ENCODE measurements at places on chromosomes 2 and 18. TPM values are rescaled to one million over a fixed set of nuclear protein-coding genes. Genes with fewer than 3 reads are reported as not detected.

- H3K27ac ChIP-seq = no peak overlapping the region
- peaks cover 46% of the 10 kb centered on the region for H3K27me3 ChIP-seq
- H3K36me3 ChIP-seq = no peaks in the 10 kb centered on the region
- DNase-seq = no peak
Observed at GRCh38 chr18:78607221-78607620, 372.4 kb upstream of the SALL3 start.

The IWS1 gene
- 45.4 TPM for total RNA-seq

DNA sequence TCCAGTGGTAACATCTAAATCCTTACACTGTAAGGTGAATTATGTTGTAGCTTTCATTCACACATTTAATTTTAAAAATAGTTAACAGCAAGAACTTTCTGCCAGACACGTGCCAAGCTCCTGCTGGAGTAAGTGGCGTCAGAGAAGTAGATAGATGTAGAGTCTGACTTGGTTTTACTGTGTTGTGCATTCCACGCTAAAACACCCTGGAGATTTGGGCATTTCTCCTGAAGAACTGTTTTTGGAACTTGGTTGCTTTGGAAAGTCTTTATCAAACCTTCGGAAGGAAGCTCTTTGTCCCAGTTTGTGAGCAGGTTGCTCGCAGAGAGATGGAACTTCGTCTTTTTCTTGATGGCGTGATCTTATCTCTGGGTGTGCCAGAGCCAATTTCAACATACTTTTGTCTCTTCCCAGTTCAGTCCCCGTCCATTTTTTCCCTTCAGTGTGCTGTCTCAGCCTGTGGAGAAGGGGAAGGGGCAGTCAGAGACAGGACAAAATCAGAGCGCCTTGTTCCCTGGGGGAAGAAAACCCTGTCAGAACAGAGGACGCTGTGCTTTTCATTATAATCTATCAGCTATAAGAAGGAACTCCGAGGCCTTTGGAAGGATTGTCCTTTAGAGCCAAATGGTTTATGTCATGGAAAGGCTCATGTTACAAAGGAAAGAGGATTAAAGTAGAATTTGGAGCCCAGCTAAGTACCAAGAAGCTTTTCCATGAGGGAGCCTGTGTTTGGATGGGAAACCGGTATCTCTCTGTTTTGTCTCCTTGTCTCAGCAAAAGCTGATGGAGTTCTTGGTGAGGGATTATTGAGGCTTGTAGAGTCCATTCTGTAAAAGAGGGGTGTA is 18.9 kb downstream of the GRHL1 start:
- no peaks in the 10 kb centered on the region for H3K36me3 ChIP-seq
- peaks cover under 1% of the 10 kb centered on the region for H3K4me1 ChIP-seq
- no peak overlapping the region for H3K4me3 ChIP-seq
- no peaks in the 10 kb centered on the region for H3K27me3 ChIP-seq
- H3K27ac ChIP-seq = peak overlapping the region; percentile 16
- no peak for DNase-seq

DNA sequence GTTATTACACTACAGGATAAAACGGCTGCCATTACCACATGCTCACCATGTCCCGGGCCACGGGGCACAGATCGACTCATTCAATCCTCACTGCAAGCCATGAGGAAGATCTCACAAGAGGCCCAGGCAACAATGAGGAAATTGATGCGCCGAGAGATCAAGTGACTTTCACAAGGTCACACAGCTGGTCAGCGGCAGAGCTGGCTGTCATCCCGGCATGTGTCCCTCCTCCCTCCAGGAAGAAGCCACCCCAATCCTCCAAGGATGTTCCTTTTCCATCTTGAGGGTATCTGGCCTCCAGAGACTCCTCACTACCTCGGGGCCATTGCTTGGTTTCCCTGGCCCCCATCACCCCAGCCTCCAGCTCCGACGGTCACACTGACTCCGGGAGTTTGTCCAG is 65.3 kb upstream of the GLI2 start:
- no peaks in the 10 kb centered on the region for H3K36me3 ChIP-seq
- H3K27ac ChIP-seq = no peak overlapping the region
- no peak overlapping the region for H3K4me3 ChIP-seq

DNA sequence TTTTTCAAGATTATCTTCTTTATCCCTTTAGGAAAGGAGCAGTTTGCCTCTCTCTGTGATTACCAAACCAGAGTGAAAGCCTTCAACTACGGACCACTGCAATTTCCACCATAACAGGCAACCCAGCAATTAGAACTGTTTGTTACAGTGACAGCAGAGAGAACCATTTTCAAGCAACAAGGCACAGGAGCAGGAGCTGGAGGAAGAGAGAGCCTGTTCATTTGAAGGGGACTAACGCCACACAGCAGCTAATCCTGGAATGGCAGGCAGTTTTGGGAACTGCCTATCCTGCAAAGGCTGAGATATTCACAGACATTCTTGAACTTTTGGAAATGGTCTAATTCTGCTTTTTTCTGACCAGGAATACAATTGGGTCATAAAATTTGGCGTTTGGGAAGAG is 1541.9 kb upstream of the PIK3C3 start:
- H3K4me1 ChIP-seq = no peaks in the 10 kb centered on the region
- no peaks in the 10 kb centered on the region for H3K36me3 ChIP-seq
- no peak overlapping the region for H3K27ac ChIP-seq
- no peaks in the 10 kb centered on the region for H3K27me3 ChIP-seq

- no peaks in the 10 kb centered on the region for H3K27me3 ChIP-seq
- H3K27ac ChIP-seq = no peak overlapping the region
- H3K4me1 ChIP-seq = peaks cover 11% of the 10 kb centered on the region
- no peak for DNase-seq
- H3K36me3 ChIP-seq = peaks cover 46% of the 10 kb centered on the region
Observed at GRCh38 chr2:25301453-25302352, 40.0 kb downstream of the DNMT3A start.

DNA sequence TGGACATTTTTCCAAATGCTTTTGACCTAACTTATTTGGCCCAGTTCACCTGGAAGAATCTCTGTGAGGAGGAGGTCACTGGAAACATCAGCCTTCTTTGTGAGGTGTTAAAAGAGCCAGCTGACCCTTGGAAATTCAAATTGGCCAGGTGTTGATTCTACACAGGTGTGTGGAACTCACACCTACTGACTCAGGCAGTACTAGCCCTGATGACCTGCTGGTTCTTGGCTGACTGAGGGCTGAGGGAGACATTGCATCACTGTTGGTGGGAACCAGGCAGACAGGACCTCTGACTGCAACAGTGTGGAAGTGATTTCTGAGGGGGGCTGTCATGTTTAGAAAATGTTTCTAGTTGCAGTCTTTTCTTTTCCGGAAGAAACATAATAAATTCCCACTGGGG is 242.2 kb upstream of the LRRTM1 start:
- H3K4me1 ChIP-seq = no peaks in the 10 kb centered on the region
- no peak overlapping the region for H3K4me3 ChIP-seq
- H3K36me3 ChIP-seq = no peaks in the 10 kb centered on the region
- H3K27me3 ChIP-seq = no peaks in the 10 kb centered on the region

- no peak overlapping the region for H3K4me3 ChIP-seq
- no peak overlapping the region for H3K27ac ChIP-seq
- DNase-seq = no peak
Observed at GRCh38 chr2:178066890-178067669, 5.5 kb downstream of the PDE11A start.

DNA sequence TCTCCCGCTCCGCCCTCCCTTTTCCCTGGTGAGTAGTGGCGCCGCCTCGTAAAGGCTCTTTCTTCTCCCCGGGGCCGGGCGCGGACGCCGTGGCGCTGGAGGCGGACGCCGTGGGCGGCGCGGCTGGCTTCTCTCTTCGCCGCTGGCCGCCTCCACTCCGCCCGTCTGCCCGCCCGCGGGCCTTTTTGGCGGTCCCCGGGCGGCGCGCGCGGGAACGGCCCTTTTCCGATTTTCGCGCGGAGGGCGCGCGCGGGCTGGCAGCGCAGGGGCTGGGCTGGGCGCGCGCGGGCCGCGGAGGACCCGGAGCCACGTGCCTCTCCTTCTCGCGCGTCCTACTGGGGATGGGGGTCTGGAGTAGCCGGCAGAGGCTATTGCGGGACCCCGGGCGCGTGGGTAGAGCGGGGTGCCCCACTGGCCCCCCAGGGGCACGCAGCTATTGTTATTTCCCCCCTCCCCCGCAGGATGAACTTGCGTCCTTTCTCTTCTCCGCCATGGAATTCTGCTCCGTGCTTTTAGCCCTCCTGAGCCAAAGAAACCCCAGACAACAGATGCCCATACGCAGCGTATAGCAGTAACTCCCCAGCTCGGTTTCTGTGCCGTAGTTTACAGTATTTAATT is 472 bp downstream of the SLC20A1 start:
- peaks cover 41% of the 10 kb centered on the region for H3K4me1 ChIP-seq
- H3K4me3 ChIP-seq = peak overlapping the region; percentile 90
- peaks cover 2% of the 10 kb centered on the region for H3K36me3 ChIP-seq
- no peaks in the 10 kb centered on the region for H3K27me3 ChIP-seq

DNA sequence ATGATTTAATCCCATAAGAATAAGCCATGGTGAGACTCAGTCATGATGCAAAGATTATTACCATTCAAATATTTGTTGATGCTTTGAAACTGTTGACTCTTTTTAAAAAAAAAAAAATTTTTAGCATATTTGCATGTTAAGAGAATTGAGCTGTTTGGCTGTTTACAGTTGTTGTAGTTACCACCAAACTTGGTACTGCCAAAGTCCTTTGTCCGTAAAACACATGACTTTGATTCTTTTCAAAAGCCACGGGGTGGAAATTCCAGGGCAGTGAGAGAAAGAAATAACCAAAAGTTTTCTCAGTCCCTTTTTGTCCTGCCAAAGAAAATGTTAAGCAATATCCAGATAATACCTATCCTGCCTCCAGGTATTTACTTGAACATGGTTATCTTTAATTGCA is 474.8 kb downstream of the METTL4 start:
- H3K4me3 ChIP-seq = no peak overlapping the region
- no peak overlapping the region for H3K27ac ChIP-seq
- no peaks in the 10 kb centered on the region for H3K27me3 ChIP-seq
- H3K4me1 ChIP-seq = no peaks in the 10 kb centered on the region
- no peaks in the 10 kb centered on the region for H3K36me3 ChIP-seq
- DNase-seq = no peak

DNA sequence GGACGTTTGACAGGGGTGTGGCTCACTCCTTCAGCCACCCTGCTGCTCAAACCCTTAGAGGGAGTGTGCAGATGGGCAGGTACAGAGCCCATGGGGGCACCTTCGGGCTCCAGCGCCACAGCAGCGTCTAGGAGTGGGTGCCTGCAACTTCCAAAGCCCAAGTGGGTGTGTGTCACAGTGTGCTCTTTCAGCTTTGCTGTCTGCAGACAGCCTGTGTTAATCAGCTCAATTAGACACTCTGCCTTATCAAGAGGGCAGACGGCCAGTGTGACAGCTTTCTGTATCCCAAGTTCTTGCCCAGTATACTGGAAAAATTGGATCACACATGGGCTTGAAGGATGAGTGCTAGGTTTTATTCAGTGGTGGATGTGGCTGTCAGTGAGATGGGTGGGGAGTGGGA is 96.7 kb downstream of the AP1S3 start:
- no peak overlapping the region for H3K27ac ChIP-seq
- no peaks in the 10 kb centered on the region for H3K36me3 ChIP-seq
- no peaks in the 10 kb centered on the region for H3K4me1 ChIP-seq
- no peaks in the 10 kb centered on the region for H3K27me3 ChIP-seq
- DNase-seq = no peak
- no peak overlapping the region for H3K4me3 ChIP-seq

GRCh38 chr18:37299471-37300304 is 265.9 kb downstream of the CELF4 start:
- H3K27ac ChIP-seq = peak overlapping the region; percentile 18
- peaks cover 13% of the 10 kb centered on the region for H3K4me1 ChIP-seq
- H3K27me3 ChIP-seq = no peaks in the 10 kb centered on the region
- DNase-seq = peak; percentile 85
- no peaks in the 10 kb centered on the region for H3K36me3 ChIP-seq

The CYP27A1 gene
- total RNA-seq = 15.8 TPM

- no peaks in the 10 kb centered on the region for H3K27me3 ChIP-seq
- no peak overlapping the region for H3K27ac ChIP-seq
- H3K4me3 ChIP-seq = no peak overlapping the region
- no peaks in the 10 kb centered on the region for H3K4me1 ChIP-seq
- peak; percentile 14 for DNase-seq
Observed at GRCh38 chr18:79540904-79541282, 138.7 kb upstream of the CTDP1 start.

GRCh38 chr2:168528469-168528868 is 72.4 kb downstream of the CERS6 start:
- no peaks in the 10 kb centered on the region for H3K36me3 ChIP-seq
- H3K4me1 ChIP-seq = peaks cover 27% of the 10 kb centered on the region
- no peak for DNase-seq
- no peak overlapping the region for H3K27ac ChIP-seq
- no peak overlapping the region for H3K4me3 ChIP-seq

- no peak for DNase-seq
- H3K27me3 ChIP-seq = no peaks in the 10 kb centered on the region
- H3K36me3 ChIP-seq = no peaks in the 10 kb centered on the region
- H3K4me1 ChIP-seq = no peaks in the 10 kb centered on the region
- H3K4me3 ChIP-seq = no peak overlapping the region
Observed at GRCh38 chr2:136098441-136098840, 19.5 kb downstream of the CXCR4 start.

GRCh38 chr2:140711867-140712266 is 1418.9 kb downstream of the LRP1B start:
- no peak overlapping the region for H3K27ac ChIP-seq
- no peaks in the 10 kb centered on the region for H3K36me3 ChIP-seq
- no peaks in the 10 kb centered on the region for H3K27me3 ChIP-seq
- H3K4me1 ChIP-seq = no peaks in the 10 kb centered on the region

The CCL20 gene
- total RNA-seq = not detected

DNA sequence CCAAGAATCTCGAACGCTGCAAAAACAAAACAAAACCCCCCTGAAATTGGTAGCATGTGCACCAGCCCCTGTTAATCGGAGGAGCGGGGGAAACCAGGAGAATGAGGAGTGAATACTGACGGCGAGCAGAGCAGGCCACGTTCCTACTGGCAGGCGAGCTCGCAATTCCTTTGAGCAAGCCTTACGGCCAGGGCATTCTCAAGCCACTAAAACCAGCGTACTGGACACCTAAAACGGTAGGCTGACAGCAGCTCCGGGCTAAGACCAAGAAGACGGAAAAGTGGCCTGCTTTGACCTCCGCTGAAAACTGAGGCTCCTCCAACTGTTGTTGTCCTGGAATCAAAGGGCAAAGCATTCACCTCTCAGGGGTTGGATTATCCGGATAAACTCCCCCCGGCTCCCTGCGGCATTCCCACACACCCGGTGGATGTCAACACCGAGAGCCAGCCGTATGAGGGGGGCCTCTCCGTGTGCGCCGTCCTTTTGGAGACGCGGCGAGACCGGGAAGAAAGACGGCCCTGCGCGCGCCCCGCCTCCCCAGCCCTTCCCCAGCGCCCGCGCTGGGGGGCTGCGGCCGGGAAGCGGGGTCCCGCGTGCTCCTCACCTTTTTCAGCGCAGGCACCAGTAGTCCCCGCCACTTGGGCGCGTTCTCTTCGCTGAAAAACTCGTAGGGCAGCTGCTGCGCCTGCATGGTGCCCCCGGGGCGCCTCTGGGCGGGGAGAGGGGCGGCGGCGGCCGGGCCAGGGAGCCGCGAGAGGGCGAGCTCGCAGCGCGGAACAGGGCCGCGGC is 925 bp downstream of the SOS1 start:
- H3K27ac ChIP-seq = peak overlapping the region; percentile 95
- no peaks in the 10 kb centered on the region for H3K36me3 ChIP-seq
- peaks cover 40% of the 10 kb centered on the region for H3K4me1 ChIP-seq
- peak; percentile 70 for DNase-seq
- no peaks in the 10 kb centered on the region for H3K27me3 ChIP-seq

The ASB18 gene
- total RNA-seq = not detected

The WDCP gene
- 3.2 TPM for total RNA-seq

Measured in stomach (tissue), 19 donors.